Kidney capillary endothelial cell (primary cell): ENCODE measurements at places on chromosomes 7 and 10.

DNA sequence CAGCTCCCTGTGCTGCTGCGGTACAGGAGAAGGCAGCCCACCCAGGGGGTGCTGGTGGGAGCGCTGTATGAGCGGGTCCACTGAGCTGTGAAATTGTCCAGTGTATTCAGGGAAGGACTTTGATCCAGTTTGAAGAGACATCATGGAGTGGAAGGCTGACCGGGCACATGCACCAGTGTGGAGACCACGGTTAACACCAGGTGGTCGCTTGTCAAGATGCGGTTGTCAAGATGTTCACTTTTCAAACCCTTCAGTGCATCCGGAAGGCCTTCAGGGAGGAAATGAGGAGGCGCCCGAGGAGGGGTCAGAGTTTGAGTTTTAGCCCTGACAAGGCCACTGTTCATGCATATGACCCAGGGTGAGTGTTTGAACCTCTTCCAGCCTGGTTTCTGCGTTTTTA, 6.1 kb downstream of the DOCK1 start:
- DNase-seq, result no peak

GRCh38 chr10:126235091-126235978, 152.9 kb downstream of the ADAM12 start:
- DNase-seq, result no peak

DNA sequence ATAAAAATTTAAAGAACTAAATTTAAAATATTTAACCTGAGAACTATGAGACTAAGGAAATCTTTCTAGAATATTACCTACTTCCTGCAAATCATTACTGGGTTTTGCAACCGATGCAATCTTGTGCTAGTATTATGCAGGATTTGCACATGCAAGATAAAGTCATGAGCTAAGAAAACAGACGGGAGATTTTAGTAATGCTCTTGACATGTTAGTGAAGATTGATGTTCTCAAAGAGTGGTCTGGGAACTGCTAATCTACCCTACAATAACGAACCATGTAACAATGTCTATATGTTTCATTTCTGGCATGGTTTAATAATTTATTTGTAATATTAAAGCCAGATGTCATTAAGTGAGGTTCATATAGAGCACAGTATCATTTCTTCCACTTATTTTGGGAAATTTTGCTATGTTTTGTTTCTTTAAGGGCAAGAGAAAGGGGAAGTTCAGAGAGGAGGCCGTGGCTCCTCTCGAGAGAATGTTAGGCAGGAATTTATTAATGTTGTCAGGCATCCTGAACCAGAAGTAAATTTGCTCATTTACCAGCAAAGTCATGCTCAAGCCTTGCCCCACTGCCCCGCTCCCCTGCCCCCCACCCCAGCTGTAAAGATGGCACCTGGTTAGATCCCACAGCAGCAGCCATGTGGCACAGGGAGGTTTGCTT, 22.8 kb downstream of the LRRC17 start:
- no peak for DNase-seq

- DNase-seq, result peak; percentile 41
These were observed 345.5 kb downstream of the REEP3 start for GRCh38 chr10:63866747-63867140.

- DNase-seq, result no peak
These were observed 74.9 kb upstream of the HECW1 start for GRCh38 chr7:43037531-43037930.

DNA sequence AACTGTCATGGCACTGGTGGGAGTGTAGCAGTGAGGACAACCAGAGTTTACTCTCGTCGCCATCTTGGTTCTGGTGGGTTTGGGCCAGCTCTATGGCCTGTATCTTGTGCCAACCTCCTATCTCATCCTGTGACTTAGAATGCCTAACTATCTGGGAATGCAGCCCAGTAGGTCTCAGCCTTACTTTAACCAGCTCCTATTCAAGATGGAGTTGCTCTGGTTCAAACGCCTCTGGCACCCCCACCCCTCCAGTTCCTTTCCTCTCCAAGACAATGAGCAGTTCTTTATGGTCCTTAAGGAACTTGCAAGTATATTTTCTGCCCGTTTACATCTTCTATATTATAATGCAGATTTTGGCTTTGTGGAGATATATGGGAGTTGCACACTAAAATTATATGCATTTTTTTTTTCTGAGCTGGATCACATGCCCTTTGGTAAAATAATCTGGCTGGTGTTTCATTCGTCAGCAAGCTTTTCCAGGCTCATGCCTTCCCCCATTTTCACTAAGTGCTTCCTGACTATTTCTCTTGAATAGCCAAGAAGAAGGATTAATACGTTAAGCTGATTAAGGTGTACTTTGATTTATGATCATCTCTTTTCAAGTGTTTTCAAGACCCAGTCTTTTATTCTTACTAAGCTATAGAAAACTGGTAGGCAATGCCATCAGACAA, 11.2 kb upstream of the WIPF3 start:
- no peak for DNase-seq

DNA sequence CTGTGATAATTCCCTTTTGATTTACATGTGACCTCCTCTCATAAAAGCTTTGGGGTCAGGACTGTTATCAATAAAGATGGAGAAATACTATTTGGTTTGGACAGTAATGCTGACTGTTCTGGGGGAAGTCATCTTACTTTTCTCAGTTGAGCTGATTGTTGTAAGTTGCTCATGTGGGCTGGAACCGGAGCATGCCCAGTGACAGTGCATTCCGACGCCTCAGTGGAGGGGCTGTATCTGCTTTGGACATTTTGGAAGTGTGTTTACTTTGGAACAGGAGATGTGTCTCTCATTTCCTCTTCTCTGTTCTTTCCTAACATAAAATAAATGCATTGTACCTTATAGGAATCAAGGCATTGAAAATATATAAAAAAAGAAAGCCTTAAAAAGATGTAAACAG, 30.1 kb downstream of the RBM33 start:
- DNase-seq, result no peak

- DNase-seq, result no peak
These were observed 67.8 kb downstream of the ABCC2 start for GRCh38 chr10:99850021-99850766.

- DNase-seq, result no peak
These were observed 9.7 kb downstream of the NPTX2 start for GRCh38 chr7:98626460-98627412.

GRCh38 chr10:114916653-114917052, 21.3 kb upstream of the TRUB1 start:
- no peak for DNase-seq

DNA sequence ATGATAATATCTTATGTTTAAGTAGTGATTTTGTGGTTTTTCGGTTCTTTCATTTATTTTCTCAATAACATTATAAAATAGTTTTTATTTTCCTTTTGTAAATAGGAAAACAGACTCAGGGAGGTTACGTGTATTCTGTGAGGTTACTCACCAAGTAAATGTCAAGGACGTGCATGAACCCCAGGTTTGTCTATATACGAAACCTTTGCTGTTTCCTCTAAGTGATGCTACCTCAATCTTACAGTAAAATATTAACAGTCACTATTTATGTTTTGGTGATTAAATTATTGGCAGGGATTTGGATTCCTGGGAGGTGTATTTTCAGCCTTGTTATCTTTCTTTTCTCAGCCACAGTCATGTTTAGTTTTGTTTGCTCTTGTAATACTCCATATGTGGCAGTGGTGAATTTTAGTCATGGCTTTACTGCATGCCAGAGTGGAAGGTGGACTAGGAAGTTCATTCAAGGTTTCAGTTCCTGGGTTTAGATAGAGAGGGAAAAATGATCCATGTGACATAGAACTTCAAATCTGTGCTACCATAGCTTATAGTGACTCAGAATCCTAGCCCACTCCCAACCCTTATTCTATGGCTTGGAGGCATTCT, 139.9 kb downstream of the ARL4A start:
- DNase-seq, result no peak

DNA sequence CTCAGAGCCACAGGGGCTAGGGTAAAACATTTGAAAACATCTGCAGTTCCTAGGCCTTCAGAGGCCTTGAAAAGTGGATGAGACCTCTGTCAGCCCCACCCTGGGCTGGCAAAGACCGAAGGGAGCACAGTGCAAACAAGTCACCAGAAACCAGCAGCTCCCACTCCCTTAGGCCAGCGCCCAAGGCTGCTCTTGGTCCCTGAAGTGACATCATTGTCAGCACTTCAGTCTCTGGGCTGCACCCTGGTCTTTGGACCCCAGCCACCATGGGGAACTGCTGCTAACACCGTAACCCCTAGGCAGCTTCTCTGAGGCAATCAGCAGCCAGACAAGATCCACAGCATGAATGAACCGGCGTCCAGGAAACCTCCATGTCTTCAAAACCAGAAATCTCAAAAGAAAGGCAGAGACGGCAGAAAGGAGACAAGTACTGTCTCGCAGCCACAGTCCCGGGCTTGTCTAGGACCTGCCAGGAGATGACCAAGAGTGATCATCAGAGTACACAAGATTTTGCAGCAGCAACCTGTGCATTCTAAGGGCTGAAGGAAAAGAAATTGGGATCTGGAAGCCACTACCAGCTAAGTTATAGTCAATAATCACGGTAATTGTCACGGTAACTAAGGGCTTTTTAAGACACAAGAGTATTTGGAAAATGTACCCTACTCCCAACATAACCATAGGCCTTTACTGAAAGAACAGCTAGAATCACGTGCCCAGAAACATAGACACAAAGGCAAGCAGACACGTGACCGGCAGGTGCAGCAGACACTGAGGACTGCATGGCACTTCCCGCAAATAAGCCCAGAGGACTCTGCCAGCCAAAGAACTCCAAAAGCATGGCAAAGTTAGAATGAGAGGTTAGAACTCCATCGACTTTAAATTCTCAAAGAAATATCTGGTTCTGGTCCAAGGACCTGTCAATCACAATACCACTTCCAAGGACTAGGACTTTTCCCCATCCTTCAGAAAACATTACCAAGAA, 23.3 kb downstream of the CPXM2 start:
- DNase-seq, result no peak

DNA sequence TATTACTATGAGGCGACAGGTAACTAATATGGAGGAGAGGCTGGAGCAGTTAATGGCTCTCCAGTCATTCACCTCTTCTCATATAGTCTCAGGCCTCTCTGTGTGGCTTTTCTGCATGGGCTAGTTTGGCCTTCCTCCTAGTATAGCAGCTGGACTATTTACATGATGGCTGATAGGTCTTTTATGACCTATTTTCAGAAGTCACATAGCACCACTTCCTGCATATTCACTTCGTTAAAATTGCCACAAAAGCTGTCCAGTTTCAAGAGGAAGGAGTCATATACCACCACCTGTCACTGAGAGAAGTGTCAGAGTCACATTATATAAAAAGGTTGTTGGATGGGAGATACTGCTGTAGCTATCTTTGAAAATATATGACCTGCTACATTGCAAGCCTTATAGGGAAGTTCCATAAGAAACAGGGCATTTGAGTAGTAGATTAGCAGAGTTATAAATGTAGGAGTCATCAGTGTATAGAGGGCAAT, 8.0 kb upstream of the DMTF1 start:
- no peak for DNase-seq

GRCh38 chr10:48609899-48610584, 5.2 kb upstream of the ARHGAP22 start:
- no peak for DNase-seq

DNA sequence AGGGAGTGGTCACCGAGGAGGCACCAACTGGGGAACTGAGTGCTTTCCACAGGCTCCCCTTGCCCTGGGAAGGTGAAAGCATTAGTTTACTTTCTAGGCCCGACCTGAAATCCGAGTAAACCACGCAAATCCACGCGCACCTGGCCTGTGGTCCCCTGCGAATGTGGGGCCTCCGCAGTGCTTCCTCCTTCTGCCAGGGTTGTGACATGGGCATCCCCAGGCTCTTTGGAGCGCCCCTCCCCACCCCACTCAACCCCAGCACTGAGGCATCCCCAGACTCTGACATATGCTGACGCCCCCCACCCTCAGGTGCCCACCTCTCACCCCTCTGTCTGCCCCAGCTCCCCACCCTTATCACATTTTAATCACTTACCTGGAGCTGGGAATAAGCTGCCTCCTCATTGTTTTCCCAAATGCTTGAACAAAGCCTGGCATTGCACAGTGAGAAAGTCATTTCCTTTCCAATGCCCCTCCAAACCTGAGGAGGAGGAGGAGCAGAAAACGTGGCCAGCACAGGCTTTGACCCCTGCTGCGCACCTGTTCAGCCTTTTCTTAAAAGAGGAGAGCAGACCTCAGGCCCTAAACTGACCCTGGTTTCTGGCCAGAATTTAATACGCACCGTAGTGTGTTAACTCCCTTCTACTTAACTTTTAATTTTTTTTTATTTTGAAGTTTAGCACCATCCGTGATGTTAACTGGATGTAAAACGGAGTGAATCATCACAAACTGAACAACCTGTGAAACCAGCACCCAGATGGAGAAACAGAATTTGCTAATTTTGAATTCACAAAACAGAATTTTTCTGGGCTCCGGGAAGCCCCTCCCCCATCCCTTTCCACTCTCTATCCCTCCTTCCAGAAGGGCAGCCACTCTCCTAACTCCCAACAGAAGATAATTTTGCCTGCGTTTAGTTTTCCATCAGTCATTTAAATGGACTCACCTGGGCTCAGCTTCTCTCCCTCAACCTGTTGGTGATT, 129.4 kb downstream of the WDR11 start:
- no peak for DNase-seq

- no peak for DNase-seq
These were observed 824 bp upstream of the TACR2 start for GRCh38 chr10:69417542-69417941.

GRCh38 chr10:17183110-17183509, 18.4 kb downstream of the TRDMT1 start:
- DNase-seq, result no peak

DNA sequence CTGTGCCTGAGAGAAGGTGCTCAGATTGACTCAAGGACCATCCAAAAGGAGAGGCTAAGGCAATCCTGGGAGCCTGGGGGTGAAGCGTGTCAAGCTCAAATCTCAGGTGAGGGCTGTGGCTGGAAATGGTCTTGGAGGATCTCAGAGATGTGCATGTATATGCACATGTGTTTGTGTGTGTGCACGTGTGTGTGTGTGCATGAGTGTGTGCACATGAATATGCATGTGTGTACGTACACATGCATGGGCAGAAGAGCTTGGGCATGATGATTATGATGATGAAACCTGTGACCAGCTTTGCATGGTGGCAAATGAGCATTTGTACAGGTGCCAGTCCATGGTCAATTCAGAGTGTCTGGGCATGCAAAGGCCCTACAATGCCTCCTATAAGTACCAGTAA, 326.6 kb downstream of the CXCL12 start:
- DNase-seq, result no peak

DNA sequence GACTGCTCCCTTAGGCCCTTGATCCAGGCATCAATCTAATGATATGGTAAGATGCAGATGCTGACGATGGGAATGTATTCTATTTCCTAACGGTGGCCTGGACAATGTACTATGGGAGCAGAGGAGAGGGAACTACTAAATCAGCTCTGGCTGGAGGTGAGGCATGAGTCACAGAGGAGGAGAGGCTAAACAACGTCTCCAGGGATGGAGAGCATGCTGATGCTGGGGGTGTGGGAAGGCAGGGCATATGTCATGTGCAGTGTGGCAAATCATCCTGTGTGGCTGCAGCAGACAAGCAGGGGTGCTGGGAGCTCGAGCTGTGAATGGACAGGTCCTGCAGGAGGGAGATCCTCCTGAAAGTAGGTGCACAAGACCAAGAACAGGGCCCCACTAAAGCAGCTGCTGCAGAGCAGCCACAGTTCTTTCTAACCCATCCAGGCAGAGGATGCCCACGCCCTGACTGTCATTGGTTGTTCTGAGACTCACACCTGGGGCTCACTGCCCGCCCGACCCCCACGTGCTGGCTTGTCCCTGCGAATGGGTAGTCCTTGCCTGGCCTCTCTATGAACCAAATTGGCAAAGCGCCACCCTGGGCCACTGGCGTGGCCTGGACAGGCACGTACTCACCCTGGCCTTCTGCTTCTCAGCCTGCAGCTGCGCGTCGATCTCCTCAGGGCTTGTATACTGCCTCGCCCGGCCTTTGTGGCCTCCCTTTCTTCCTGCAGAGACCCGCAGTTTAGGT, 4.0 kb downstream of the PDAP1 start:
- DNase-seq, result no peak
